ENCODE measurements at places on chromosomes 2 and 18.

- no peak for DNase-seq
Observed at GRCh38 chr2:36677386-36677785, 19.1 kb upstream of the VIT start.

- no peak for DNase-seq
Observed at GRCh38 chr2:242015108-242016065, 145.9 kb downstream of the RTP5 start.

- DNase-seq: no peak
Observed at GRCh38 chr2:57821088-57821487, 225.5 kb upstream of the VRK2 start.

DNA sequence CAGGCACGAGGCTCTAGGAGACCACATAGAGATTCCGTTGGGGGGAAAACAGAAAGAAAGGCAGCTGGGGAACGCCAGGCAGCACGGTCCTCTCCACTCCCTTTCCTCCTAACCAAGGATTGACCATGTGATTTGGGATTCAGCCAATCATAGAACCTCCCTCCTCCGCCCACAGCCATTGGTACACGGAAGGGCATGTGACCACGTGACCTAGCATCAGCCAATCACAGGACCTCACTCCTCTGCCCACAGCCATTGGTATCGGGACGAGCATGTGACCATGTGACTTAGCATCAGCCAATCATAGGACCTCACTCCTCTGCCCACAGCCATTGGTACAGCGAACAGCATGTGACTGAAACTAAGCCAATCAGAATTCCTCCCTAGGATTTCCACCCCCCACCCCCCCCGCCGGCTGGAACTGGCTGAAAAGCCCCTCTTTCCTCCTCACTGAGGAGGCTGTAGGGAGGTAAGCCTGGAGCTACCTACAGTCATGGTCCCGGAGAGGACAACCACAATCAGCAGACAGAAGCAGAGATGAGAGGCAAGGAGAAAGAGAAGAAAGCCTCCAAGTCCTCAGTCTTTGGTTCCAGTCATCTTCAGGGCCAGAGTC lies 7.6 kb downstream of the SERPINE2 start:
- DNase-seq: no peak

DNA sequence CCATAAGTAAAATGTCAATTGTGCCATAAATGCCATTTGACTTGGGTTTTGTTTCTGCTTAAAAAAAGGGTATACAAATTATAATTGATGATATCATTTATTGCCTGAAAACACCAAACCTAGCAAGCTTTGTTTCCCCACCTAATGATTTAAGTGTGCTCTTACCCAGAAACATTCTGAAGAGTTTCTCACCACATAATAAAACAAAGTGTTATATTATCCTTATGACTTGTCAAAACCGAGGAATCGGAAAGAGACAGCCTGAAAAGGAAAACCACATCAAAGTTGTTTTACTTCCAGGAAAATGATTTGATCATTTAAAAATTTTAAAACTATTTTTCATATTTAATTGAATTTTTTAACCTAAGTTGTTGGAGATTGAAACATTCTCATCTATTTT lies 170.5 kb upstream of the SLC39A10 start:
- DNase-seq: no peak

DNA sequence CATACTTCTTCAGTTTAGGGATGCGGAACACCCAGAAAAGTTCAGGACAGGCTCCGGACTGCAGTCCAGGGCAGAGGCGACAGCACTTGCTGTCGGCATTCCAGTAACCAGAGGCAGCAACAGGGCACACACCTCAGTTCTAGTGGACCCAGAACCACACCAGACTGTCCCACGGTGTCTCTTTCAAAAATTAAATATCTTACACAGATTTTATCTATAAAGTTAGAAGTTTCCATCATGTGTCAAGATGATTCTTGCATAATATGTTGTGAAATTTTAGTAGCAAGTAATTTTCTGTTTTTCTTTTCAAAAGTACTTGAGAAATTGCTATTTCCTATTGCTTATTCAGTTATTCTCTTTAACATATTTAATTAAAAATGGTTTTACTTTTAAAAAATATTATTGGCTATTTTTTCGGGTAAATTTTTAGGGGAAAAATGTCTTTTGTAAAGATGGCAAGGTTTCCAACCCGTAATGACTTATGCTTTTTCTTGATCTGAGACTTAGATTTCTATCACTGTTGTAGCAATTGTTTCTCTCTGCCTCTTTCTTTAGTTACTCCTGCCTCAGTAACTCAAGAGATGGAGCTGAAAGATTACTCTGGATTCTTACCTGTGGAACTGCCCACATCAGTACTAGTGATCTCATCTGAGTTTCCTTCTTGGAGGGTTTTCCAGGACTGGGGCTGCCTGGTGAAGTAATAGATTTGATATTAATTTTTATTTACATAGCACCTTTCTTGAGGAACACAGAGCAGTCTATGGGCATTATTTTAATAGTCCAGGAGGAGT lies 182.7 kb downstream of the LTBP1 start:
- no peak for DNase-seq

DNA sequence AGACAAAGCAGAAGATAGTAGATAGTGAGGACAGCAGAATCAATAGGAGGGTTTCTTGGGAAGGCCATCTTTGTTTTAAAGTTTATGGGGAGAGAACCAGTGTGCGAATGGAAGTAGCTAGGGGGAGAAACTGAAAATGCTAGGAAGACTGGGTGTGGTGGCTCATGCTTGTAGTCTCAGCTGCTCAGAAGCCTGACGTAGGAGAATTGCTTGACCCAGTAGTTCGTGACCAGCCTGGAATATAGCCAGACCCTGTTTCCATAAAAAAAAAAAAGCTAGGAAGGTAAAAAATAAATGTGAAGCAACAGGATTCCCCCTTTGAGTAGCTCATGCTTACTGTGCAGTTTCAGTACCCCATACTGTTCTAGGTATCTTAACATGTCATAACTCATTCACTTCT lies 19.2 kb upstream of the DRC1 start:
- DNase-seq: no peak

DNA sequence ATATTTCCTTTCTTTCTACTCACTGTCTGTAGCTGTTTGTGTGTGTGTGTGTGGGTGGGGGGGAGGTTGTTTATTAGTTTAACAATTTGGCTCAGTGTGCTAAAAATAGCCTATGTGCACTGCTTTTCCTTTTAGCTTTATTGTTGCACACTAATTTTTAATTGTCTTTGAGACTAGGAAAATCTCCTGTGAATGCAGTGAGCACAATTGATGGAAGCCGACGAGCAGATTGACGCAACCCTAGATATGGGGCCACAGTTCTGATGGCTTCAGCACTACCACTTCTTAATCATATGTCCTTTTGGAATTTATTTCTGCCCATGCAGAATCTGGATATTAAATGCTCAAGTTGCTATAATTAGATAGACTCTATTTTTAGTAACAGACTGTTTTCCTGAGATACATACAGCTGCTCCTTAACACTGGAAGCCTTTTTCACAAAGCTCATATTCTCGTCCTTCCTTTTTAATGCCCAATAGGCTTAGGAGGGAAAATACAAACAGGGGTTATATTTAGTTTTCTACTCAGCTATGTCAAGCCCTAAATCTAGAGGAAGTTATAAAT lies 109.1 kb downstream of the IRS1 start:
- no peak for DNase-seq

DNA sequence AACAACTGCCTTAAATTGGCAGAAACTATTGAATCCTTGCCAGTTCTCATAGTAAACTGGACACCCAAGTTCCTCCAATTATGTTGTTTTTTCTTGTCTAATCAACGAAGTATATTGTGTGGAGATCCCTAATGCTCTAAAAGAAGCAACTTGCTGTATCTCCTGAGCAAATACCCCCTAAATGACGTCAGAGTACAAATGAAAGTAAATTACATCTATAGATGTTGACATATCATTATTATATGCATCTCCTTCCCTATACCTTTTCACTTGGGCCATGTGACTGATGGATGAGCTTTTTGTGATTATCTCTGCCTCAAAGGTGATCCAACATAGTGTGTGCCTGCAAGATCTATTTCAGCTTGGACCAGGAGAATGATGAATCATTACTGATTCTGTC lies 159.4 kb downstream of the CCDC148 start:
- no peak for DNase-seq

DNA sequence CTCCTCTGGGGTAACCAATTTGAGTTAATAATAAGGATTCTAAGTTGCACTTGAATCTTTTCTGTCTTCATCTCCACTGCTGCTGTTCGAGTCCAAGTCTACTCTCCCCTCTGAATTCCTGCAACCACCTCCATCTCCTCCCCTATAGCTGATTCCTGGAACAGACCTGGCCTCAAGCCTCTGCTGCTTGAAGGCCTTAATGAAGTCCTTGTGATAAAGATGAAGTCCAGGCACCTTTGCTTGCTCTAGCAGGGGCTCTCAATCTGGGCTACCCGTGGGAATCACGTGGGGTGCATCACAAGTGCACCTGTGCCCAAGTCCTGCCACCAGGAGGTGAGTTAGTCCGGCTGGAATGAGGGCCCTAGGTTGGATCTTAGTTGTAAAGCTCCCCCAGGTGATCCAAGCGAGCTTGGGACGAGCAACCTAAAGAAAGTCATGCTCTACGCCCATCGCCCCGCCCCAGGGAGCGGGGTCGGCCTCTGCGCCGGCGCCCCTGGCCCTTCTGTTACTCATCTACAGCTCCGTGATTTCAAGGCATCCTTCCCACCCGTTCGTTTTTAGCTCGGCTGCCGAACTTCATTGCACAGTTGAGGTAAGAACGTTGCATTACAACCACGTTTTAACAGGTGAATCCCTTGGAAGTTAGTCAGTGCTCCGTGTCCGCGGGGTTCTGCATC lies 905 bp upstream of the IAH1 start:
- DNase-seq: no peak

- no peak for DNase-seq
Observed at GRCh38 chr2:175205523-175205922, 24.0 kb upstream of the ATP5MC3 start.

DNA sequence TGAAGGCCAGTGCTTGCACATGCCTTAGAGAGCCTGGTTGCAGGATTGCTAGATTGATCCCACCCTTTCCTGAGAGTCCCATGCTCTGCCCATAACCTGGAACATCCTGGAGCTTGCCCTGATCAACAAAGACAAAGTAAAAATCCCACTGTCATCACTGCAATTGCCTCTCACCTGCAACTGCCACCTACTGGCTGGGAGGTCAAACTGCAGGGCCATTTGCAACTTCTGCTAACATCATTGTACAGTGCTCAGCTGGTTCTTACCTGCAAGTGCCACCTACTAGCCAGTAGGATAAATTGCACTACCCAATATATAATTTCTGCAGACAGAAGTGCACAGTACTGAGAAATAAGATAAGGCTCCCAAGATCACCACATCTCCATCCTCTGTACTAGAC lies 947.5 kb downstream of the CPS1 start:
- DNase-seq: no peak

GRCh38 chr2:194301946-194302345 lies 1355.1 kb upstream of the SLC39A10 start:
- DNase-seq: no peak

GRCh38 chr2:8355102-8355859 lies 326.6 kb upstream of the ID2 start:
- DNase-seq: no peak

DNA sequence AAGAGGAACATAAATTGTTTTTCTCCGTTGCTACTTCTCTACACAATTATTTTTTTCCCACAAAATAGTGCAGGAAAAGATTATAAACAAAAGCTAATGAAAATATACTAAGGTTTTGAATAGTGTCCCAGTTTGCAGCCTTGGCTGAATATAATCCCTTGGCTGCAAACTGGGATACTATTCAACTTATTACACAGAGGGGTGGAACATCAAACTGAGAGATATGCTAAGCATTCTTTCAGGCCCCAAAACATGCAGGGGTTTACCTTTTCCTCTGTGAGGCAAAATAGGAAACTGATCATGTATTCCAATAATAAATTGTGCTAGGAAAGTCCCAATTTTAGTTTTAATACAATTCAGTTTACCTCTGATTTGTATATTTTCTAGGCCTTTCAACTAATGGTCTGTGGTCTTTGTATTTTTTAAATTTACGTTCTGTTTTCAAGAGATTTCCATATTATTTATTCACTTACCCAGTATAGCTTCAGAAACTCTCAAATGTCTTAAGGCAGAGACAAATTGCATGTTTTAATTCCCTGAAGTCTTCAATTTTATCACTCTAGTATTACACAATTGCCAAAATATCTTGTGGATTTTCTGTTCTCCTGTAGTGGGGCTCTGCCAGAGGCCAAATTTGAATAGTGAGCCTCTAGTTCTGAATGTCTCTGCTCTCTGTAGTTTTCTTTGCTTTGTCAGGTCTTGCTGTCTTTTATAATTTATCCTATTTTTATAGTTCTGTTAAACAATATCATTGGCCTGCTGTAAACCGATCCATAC lies 63.9 kb downstream of the PPP1R1C start:
- DNase-seq: no peak

GRCh38 chr18:934518-935133 lies 30.0 kb downstream of the ADCYAP1 start:
- DNase-seq: no peak

DNA sequence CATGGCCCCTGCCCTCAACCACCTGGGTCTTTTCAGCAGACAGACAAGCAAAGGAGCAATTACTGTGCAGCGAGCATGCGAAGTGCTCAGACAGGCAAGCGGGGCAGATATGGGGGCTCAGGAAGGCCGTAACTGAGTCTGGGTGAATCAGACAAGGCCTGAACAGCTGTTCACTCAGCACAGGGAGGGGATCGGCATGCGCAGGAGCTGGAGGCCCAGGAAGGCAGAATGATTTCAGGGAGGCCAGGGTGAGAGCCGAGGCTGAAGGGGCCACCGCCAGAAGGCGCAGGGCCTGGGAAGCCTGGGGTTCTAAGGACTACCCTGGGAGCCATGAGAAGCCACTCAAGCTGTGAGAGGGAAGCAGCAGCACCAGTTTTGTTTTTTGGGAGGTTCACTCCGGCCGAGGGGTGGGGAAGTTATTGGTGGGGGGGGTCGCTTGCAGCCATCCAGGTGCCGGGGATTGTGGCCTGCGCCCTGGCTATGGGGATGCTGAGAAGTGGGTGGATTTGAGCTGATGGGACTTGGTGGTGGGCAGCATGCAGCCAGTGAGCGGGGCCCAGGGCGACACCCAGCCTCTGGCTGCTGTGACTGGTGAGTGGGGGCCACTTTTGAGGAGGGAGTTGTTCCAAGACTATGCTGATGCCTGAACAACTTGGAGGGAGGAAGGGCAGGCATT lies 132.2 kb downstream of the TSN start:
- DNase-seq: no peak

DNA sequence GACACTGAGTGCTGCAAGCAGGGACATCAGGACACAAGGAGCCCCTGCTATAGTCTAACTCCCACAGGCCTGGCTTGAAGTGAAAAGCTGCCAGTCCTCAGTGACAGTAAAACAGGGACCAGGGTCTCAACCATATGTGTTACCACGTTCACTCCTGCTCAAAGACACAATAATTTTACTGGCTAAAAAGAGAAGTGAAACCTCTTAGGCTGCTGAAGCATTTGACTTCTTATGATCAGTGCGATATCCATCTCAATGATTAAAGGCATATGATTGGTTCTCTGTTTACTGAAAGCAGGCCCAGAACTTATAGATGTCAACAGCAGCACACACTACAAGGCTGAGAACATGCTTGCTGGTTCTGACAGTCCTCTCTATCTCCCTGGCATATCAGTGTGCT lies 129.8 kb upstream of the LMAN1 start:
- no peak for DNase-seq

Data from stimulated activated CD8-positive, alpha-beta memory T cell treated with anti-CD3 and anti-CD28 coated beads, Interleukin-15, amount 100 ng/mL, for 1 hour (primary cell).